ENCODE measurements at places on chromosomes 7 and 10.

DNA sequence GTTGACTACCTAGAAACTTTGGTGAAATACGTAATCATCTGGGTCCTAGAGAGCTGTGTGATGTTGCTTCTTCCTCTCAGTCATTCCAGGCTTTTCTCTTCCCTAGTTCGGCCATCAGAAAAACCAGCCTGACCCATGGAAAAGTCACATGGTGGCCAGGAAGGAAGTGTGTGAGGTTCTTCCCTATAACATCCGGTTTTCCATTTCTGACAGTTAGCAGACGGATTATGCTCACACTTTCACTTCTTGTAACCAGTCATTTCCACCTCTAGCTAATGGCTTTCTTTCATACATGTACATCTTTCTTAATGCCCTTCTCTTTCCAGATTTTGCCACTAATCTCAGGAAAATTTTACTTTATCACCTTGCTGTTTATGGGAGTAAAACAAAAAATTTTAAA, 110.0 kb upstream of the GLCCI1 start:
- H3K36me3 ChIP-seq: no peaks in the 10 kb centered on the region
- H3K27me3 ChIP-seq: no peaks in the 10 kb centered on the region
- no peak overlapping the region for H3K4me3 ChIP-seq
- no peak overlapping the region for H3K27ac ChIP-seq
- DNase-seq: no peak
- no peaks in the 10 kb centered on the region for H3K4me1 ChIP-seq

DNA sequence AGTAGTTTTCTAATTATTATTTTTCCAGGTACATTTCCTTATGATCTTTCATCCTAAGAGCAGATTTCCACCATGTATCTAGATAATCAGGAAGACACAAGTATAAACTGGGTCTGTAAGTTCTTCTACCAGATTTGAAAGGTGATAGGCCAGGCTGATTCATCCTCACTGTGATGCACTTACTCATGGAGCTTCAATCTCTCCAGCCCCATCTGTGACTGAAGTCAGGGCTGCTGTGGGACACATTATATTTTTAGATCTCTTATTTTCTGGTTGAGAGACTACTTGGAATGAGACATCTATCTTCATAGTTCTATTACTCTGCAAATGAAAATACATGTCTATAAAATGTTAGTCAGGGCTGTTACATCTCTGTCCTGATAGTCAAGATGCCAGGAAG, 85.5 kb upstream of the SLC25A13 start:
- H3K4me3 ChIP-seq: no peak overlapping the region
- H3K36me3 ChIP-seq: no peaks in the 10 kb centered on the region
- H3K27me3 ChIP-seq: no peaks in the 10 kb centered on the region
- DNase-seq: no peak
- H3K27ac ChIP-seq: no peak overlapping the region

DNA sequence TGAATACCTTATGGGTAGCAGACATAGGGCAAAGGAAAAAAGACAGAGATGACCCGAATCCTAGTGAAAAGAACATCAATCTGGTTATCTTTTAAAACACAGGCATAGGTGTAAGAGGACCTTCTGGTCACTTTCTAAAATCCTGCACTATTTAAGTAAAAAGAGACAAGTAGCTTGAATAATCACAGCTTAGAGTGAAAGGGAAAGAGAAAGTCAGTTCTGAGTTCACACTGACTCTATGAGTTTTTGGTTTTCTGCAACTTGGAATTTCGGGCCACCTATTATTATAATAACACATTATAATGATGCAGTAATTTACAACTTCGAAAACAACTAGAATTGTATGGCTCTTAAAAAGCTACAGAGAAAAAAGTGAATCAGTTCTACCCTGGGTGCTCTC, 247.8 kb downstream of the DOCK4 start:
- no peak overlapping the region for H3K27ac ChIP-seq
- no peak for DNase-seq
- no peak overlapping the region for H3K4me3 ChIP-seq
- no peaks in the 10 kb centered on the region for H3K36me3 ChIP-seq
- H3K4me1 ChIP-seq: no peaks in the 10 kb centered on the region

- DNase-seq: no peak
- no peaks in the 10 kb centered on the region for H3K27me3 ChIP-seq
- H3K4me3 ChIP-seq: no peak overlapping the region
- no peaks in the 10 kb centered on the region for H3K36me3 ChIP-seq
Measured at GRCh38 chr7:29135846-29136245, 10.5 kb downstream of the CPVL start.

GRCh38 chr10:114703377-114704107, 45.5 kb upstream of the ABLIM1 start:
- H3K4me3 ChIP-seq: no peak overlapping the region
- no peak for DNase-seq
- no peaks in the 10 kb centered on the region for H3K27me3 ChIP-seq
- H3K4me1 ChIP-seq: no peaks in the 10 kb centered on the region
- peak overlapping the region; percentile 26 for H3K27ac ChIP-seq

- H3K4me1 ChIP-seq: no peaks in the 10 kb centered on the region
- no peak for DNase-seq
- H3K27ac ChIP-seq: no peak overlapping the region
- H3K4me3 ChIP-seq: no peak overlapping the region
- H3K36me3 ChIP-seq: no peaks in the 10 kb centered on the region
Measured at GRCh38 chr10:103278537-103278823, 1.5 kb downstream of the INA start.

GRCh38 chr10:817371-817770, 114.1 kb downstream of the LARP4B start:
- no peaks in the 10 kb centered on the region for H3K36me3 ChIP-seq
- H3K27me3 ChIP-seq: no peaks in the 10 kb centered on the region
- no peak overlapping the region for H3K4me3 ChIP-seq
- DNase-seq: no peak
- no peaks in the 10 kb centered on the region for H3K4me1 ChIP-seq

- no peaks in the 10 kb centered on the region for H3K36me3 ChIP-seq
- no peaks in the 10 kb centered on the region for H3K4me1 ChIP-seq
- no peaks in the 10 kb centered on the region for H3K27me3 ChIP-seq
- H3K4me3 ChIP-seq: no peak overlapping the region
- H3K27ac ChIP-seq: no peak overlapping the region
Measured at GRCh38 chr10:6689036-6689435, 109.0 kb upstream of the PRKCQ start.

GRCh38 chr10:84047258-84048010, 91.9 kb upstream of the GHITM start:
- no peak overlapping the region for H3K4me3 ChIP-seq
- H3K36me3 ChIP-seq: no peaks in the 10 kb centered on the region
- no peak for DNase-seq
- no peaks in the 10 kb centered on the region for H3K4me1 ChIP-seq
- no peaks in the 10 kb centered on the region for H3K27me3 ChIP-seq
- H3K27ac ChIP-seq: no peak overlapping the region

DNA sequence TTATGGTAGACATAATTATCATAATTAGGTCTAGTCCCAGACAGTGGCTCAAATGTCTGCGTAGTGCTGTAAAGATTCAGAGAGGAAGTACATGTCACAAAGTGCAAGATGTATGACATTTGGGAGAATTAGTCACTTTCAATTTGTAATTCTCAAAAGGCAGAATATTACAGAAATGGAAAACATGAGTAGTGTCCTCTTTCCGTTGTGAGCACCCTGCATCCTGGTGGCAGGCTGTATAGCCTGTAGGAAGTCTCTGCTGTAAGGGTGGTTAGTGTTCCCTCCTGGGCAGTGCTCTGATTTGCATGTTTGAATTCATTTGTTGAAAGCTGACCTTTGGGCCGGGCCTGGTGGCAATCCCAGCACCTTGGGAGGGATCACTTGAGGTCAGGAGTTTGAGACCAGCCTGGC, 17.0 kb downstream of the CDK14 start:
- no peak overlapping the region for H3K27ac ChIP-seq
- no peaks in the 10 kb centered on the region for H3K36me3 ChIP-seq
- no peaks in the 10 kb centered on the region for H3K4me1 ChIP-seq
- no peak for DNase-seq
- no peaks in the 10 kb centered on the region for H3K27me3 ChIP-seq
- no peak overlapping the region for H3K4me3 ChIP-seq

DNA sequence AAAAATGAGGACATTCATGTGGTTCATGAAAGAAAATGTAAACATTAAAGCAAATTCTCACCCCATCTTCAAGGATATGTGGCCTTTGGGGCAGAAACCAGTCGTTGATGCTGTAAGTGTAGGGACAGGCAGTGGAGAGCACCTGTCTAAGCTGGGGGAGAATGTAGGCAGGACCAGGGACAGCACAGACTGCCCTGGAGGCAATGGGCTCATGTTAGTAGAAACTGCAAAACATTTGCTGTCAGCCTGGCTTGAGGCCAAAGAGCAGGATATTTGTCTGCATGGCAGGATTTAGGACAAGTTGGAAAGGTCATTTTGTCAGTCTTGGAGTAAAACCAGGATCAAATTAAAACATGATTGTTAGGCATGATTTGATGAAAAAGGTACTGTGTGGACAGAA, 211.6 kb upstream of the AGK start:
- no peak overlapping the region for H3K27ac ChIP-seq
- no peaks in the 10 kb centered on the region for H3K36me3 ChIP-seq
- H3K4me3 ChIP-seq: no peak overlapping the region
- H3K4me1 ChIP-seq: no peaks in the 10 kb centered on the region
- no peaks in the 10 kb centered on the region for H3K27me3 ChIP-seq

DNA sequence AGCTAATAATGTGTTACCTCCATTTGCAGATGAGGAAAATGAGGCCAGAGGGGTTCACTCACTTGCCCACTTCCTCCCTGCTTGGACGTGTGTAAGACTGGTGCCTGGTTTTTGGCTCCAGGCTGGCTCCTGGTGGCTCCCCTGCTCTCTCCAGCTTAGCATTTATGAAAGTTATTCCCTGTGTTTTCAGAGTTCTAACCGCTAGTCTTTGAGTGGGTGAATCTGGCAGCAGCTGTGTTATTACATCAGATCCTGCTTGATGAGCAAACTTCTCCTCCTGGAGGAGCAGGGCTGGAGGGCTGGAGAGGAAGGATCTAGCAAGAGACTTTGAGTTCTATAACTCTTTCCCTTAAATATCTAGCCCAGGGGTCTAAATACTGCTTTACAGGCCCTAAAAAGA, 80.9 kb upstream of the AGBL3 start:
- H3K27me3 ChIP-seq: no peaks in the 10 kb centered on the region
- peaks cover 9% of the 10 kb centered on the region for H3K4me1 ChIP-seq
- H3K27ac ChIP-seq: peak overlapping the region; percentile 57

DNA sequence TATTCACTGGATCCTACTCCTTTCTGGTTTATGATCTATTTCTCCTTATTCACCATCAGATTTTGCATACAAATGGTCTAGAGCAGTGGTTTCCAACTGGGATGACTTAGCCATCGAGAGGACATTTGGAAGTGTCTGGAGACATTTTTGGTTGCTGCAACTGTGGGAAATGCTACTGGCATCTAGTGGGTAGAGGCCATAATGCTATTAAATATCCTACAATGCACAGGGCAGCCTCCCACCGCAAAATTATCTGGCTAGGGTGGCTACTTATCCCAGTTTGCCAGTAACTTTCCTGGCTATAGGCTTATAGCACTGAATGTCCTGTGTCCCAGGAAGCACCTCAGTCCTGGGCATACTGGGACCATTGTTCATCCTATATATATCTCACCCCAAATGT, 21.5 kb upstream of the DDX50 start:
- H3K4me1 ChIP-seq: no peaks in the 10 kb centered on the region
- no peak overlapping the region for H3K27ac ChIP-seq
- DNase-seq: no peak
- no peaks in the 10 kb centered on the region for H3K36me3 ChIP-seq

GRCh38 chr7:122123746-122124145, 20.3 kb downstream of the AASS start:
- no peaks in the 10 kb centered on the region for H3K4me1 ChIP-seq
- no peak overlapping the region for H3K4me3 ChIP-seq
- no peaks in the 10 kb centered on the region for H3K36me3 ChIP-seq
- no peak for DNase-seq

DNA sequence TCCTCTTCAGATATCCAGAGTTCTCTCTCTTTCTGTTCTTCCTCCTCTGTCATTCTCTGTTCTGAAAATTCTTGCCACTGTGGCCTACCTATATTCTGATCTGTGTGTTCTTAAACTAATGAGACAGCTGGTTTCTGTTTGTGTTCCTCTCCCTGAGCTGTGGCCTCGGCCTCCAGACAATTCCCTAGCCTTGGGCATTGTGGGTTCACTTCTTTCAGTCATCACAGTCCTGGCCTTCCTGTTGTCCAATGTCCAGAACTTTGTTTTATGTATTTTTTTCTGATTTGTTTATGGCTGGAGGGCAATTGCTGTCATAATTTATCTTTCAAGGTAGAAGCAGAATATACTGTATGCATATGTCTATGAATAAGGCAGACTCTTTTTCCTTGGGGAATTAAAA, 173.2 kb upstream of the MTPN start:
- H3K27me3 ChIP-seq: no peaks in the 10 kb centered on the region
- H3K36me3 ChIP-seq: no peaks in the 10 kb centered on the region
- no peak for DNase-seq
- no peaks in the 10 kb centered on the region for H3K4me1 ChIP-seq

DNA sequence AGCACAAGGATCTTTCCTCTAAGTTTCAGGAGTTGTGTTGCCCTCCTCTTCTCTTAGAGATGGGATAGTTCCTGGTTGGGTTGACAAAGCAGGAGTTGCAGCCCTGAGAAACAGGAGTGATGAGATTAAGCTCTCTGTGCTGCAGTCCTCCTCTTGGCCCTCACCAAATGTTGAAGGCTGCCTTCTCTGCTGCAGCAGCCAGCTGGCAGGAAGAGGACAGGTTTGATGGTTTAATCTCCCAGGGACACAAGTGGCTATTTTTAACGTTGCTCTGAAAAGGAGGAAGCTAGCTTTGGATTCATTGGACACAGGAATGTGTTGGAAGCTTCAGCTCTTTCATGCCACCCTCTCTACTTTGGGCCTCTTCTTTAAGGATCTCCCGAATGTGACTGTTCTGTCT, 9.4 kb downstream of the STRIP2 start:
- no peak overlapping the region for H3K27ac ChIP-seq
- H3K4me3 ChIP-seq: no peak overlapping the region
- no peaks in the 10 kb centered on the region for H3K4me1 ChIP-seq

DNA sequence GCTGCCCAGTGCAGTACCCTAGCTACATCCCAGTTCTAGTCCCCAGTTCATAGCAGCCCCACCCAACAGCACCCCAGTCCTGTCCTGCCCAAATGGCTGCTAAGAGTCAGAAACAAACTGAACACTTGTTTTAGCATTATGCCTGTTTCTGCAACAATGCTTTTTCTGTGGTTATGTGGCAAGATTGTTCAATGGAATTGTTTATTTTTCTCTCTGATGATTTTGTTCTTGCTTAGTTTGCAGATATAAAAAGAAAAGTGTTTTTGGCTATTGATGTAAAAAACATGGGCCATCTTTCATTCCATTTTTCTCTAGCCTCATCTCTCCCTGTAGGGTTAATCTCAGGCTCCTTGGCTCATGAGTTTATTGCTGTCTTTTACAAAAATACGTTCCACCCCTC, 42.5 kb downstream of the LRRC4 start:
- H3K36me3 ChIP-seq: no peaks in the 10 kb centered on the region
- no peak overlapping the region for H3K4me3 ChIP-seq
- H3K27me3 ChIP-seq: no peaks in the 10 kb centered on the region
- no peak overlapping the region for H3K27ac ChIP-seq
- DNase-seq: no peak

GRCh38 chr10:60281792-60282353, 107.8 kb downstream of the ANK3 start:
- no peak for DNase-seq
- no peaks in the 10 kb centered on the region for H3K36me3 ChIP-seq
- no peak overlapping the region for H3K27ac ChIP-seq
- H3K4me1 ChIP-seq: no peaks in the 10 kb centered on the region
- no peaks in the 10 kb centered on the region for H3K27me3 ChIP-seq

GRCh38 chr10:56874950-56875349, 513.9 kb upstream of the ZWINT start:
- no peak overlapping the region for H3K27ac ChIP-seq
- H3K27me3 ChIP-seq: no peaks in the 10 kb centered on the region
- H3K4me3 ChIP-seq: no peak overlapping the region
- no peaks in the 10 kb centered on the region for H3K36me3 ChIP-seq
- no peak for DNase-seq
- H3K4me1 ChIP-seq: no peaks in the 10 kb centered on the region
